ENCODE measurements at places on chromosomes 16 and 17. TPM values are rescaled to one million over a fixed set of nuclear protein-coding genes. Genes with fewer than 3 reads are reported as not detected.

SMTNL2 gene
- 0.57 TPM for total RNA-seq

NLGN2 gene
- total RNA-seq: 0.38 TPM

SPNS2 gene
- total RNA-seq: 3.4 TPM

NPIPA7 gene
- total RNA-seq: 2.3 TPM

SLC4A1 gene
- 6.9 TPM for total RNA-seq

MFSD11 gene
- 16.8 TPM for total RNA-seq

CIITA gene
- 16.7 TPM for total RNA-seq

PRAC1 gene
- total RNA-seq: not detected

EPN3 gene
- total RNA-seq: 2.2 TPM

KRTAP9-4 gene
- not detected for total RNA-seq

ZNF597 gene
- 2.5 TPM for total RNA-seq

- DNase-seq: no peak
Measured at GRCh38 chr17:4394208-4395110, 28.0 kb upstream of the UBE2G1 start.

- no peak for DNase-seq
Measured at GRCh38 chr17:75540923-75541503, 15.5 kb downstream of the LLGL2 start.

GRCh38 chr17:82304826-82305726 lies 12.3 kb downstream of the CD7 start:
- DNase-seq: no peak

GRCh38 chr17:77457572-77458201 lies 316.9 kb downstream of the SEC14L1 start:
- DNase-seq: no peak

DNA sequence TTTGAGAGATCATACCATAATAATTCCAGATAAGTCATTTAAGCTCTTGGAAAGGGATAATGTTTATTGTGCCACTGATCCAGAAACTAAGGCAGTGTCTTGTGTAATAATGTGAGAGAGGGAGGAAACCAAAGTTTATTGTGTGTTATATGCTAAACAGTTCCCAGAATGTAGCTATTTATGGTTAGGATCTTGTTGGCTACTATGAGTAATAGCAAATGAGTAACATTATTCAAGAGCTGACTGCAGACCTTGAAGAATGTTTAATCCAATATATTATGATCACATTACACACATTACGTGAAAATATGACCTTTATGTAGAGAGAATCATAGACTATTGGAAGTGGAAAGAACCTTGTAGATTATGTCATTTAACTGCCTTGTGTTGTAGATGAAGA lies 139.5 kb downstream of the BCAS3 start:
- no peak for DNase-seq

- no peak for DNase-seq
Measured at GRCh38 chr16:5003211-5003610, 30.5 kb downstream of the NAGPA start.

DNA sequence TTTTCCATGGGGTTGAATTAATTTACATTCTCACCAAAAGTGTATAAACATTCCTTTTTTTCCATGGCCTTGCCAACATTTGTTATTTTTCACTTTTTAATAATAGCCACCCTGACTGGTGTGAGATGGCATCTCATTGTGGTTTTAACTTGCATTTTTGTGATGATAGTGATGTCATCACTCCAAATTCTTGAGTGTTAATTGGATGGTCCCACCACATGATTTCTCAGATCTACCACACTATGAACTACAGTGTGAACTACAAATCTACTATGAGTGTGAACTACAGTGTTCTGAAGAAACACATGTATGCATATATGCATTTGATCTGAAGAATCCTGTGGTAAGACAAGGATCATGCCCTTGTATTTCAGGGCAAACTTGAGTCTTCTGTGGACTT lies 340.1 kb downstream of the ABCC12 start:
- DNase-seq: no peak

DNA sequence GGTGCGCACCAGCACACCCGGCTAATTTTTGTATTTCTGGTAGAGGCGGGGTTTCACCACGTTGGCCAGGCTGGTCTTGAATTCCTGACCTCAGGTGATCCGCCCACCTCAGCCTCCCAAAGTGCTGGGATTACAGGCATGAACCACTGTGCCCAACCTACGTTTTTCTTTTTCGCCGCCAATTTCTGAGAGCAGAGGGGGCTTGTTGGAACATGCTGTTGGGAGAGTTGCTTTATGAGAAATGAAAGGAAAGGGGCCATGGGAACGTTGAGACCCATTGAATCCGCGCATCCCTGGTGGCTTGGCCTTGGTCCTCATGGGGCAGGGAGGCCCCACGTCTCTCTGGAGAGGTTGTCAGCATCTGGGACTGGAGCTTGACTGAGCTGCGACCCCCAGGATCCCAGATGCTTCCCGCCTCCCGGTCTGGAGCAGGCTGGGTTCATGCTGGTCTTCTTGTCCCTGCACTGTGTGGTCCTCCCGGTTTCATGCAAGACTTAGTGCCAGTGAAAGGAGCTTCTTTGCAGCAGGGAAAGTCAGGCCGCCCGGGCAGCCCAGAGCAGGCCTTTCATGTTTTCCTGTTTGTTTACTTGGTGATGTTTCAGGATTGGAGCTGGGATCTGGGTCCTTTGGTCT lies 22.8 kb downstream of the CRISPLD2 start:
- DNase-seq: no peak

- no peak for DNase-seq
Measured at GRCh38 chr16:66720766-66721165, 24.2 kb upstream of the CMTM4 start.

- no peak for DNase-seq
Measured at GRCh38 chr16:82524976-82525375, 101.8 kb upstream of the CDH13 start.

DNA sequence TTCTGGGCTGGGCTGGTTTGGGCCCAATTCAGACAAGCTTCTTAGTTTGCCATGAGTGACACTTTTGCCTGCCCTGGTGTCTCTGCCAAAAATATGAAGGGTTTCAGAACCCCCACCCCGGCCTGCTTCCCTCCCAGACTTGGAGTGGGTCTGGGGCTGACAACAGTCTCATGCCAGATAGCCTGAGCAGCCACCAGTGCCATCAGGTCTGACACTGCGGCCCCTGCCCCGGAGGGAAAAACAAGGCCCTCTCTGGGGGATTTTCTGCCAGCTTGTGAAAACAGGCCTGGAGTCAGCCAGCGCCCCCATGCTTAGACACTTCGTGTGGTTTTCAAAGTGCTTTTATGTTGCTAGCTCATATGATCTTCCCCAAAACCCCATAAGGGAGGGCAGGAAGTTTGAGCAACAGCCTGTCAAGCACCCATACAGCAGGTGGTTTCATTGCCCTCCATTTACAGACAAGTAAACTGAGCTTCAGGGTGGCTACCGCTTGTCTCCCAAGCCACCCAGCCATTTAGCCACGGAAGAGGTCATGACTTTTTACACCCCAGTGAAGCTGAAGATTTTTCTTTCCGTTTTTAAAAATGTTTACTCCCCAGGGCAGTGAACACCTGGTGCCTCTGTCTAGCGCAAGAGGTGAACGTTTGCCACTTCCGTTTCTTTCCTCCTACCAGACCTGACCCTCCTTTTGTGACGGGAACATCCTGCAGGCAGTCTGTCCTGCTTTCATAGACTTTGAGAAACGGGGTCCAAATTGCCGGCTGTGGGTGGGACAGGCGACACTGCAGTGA lies 300.6 kb downstream of the SEC14L1 start:
- DNase-seq: peak; percentile 80

DNA sequence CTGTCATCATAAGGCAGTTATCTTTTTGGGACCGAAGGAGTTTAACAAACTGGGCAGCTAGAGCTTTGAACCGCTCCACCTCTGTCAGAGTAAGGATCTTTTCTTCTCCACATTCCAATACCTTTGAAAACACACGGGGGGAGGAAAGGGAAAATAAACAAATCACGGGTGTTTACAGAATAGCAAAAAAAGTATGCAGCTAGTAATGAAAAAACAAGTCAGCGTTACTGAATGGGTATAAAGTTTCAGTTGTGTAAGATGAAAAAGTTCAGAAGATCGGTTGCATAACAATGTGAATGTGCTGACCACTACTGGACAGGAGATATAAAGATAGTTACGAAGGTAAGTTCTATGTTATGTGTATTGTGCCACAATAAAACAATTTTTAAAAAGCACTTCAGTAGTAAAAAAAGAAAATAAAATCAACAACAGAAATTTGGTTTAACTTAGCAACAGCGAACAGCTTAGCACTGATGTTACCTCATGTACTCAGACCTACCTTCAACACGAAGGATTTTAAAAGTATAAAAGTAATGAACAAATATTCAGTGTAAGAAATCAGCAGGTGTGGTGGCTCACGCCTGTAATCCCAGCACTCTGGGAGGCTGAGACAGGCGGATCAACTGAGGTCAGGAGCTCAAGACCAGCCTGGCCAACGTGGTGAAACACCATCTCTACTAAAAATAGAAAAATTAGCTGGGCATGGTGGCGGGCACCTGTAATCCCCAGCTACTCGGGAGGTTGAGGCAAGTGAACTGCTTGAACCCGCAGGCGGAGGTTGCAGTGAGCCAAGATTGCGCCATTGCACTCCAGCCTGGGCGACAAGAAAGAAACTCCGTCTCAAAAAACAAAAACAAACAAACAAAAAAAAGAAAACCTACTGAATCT lies 34.3 kb downstream of the MARF1 start:
- DNase-seq: no peak

- DNase-seq: no peak
Measured at GRCh38 chr17:72363089-72363610, 242.3 kb downstream of the SOX9 start.

- DNase-seq: no peak
Measured at GRCh38 chr16:54923988-54924387, 6.7 kb upstream of the IRX5 start.

- no peak for DNase-seq
Measured at GRCh38 chr17:51638971-51639370, 378.6 kb downstream of the UTP18 start.

DNA sequence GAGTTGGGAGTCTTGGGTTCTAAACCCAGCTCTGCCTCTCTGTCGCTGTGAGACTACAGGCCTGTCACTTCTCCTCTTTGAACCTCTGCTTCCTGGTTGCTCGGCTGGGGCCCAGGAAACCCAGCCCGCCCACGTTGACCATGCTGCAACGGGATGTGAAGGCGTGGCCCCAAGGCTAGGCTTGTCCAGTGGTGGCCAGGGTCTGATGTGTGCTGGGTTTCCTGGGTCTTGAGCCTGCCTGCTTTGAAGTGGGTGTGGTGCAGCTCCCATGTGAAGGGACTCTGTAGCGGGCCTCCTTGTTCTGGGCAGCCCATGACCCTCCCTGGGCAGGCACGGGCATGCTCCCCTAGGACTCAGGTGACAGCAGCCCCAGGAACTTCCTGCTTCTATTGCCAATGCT lies 82.3 kb downstream of the SDR42E1 start:
- no peak for DNase-seq

GRCh38 chr17:56891751-56892150 lies 22.1 kb downstream of the TRIM25 start:
- no peak for DNase-seq

DNA sequence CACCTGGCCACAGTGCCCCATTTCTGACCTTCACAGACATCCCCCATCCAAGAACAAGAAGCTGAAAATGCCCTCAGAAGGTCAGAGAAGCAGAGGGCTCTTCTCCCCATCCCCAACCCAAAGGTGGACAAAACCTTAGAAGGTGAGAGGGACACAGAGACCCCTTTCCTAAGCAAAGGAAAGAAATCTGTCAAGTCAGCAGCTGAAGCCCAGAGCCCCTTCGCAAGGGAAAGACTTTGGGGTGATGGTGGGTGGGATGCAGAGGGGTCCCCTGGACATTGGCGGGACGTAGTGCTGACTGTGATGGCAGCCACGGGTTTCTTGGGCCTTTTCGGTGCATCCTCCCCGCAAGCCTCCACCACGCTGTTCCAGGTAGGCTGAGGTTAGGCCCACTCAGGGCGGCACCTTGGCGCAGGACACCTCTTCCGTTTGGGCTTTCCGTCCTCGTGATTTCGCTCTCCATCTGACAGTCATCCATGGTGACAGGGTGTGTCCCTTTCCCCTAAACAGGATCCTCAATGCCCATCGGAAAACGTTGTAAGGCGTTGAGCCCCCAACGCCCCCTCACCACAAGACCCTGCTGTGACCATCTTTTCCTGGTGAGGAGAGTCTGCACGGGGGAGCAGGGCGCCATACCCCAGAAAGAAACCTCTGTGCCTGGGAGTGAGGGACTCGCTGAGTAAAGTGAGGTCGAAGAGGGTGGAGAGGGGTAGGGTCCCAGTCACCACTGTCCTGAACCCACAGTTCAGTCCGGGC lies 10.7 kb upstream of the GSDMA start:
- DNase-seq: no peak

GRCh38 chr16:56163938-56164337 lies 27.4 kb upstream of the GNAO1 start:
- no peak for DNase-seq

DNA sequence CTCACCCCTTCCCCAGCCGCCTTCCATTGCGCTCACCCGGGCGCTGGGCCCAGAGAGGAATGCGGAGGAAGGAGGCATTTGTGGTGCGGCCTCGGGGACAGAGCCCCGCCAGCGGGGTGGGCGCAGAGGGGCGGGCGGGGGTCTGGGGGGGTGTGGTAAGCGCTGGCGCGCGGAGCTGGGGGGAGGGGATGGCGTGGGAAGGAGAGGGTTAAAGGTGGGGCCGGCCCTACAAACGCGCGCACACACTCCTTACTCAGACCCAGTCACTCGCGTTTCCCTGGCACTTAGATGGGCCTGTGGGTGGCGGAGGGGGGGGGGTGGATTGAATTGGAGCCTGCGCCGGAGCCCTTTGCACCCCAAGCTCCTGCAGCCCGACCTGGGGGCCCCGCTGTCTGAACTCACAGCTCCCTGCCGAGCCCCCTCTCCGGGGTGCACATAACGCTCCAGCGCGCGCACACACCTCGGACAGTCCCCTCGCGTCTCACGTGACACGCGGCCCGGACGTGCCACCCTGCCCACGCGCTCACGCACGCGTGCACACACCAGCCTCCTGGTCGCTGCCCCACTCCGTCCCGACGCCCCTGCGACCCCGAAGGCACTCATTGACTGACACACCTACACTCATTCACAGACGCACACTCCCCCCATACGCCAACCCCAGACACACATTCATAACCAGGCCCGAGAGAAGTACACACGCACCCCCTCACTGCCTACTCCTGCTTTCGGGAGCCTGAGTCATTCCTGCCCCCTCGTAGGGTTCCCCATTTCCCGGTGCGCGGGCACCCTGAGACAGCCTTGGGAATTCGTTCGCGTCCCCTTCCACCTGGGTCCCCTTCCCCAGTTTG lies 844 bp downstream of the TBKBP1 start:
- DNase-seq: no peak

- no peak for DNase-seq
Measured at GRCh38 chr16:49548325-49548970, 174.8 kb downstream of the C16orf78 start.

GRCh38 chr17:1270210-1271029 lies at the start of gene BHLHA9:
Gene BHLHA9, plus strand, starts transcription at chr17:1270444. Its CDS starts 120 bp downstream, at chr17:1270564.
- no peak for DNase-seq

- DNase-seq: no peak
Measured at GRCh38 chr16:24463196-24463945, 76.0 kb upstream of the RBBP6 start.

DNA sequence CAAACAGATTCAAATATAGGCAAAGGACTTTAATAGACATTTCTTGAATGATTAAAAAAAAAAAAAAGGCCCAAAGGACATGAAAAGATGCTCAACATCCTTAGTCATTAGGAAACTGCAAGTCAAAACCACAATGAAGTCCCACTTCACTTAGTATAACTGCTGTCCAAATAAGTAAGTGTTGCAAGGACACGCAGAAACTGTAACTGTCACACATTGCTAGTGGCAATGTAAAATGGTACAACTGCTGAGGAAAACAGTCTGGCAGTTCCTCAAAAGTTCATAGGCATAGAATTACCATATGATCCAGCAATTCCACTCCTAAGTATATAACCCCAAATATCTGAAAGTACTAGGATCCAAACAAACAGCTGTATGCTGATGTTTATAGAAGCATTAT lies 112.7 kb downstream of the BRIP1 start:
- DNase-seq: no peak
